ENCODE measurements at places on chromosomes 1 and 21.

GRCh38 chr1:229238674-229239415, 32.1 kb upstream of the RAB4A start:
- H3K4me1 ChIP-seq, result no peaks in the 10 kb centered on the region
- H3K4me3 ChIP-seq, result no peak overlapping the region
- no peak overlapping the region for H3K27ac ChIP-seq
- H3K36me3 ChIP-seq, result no peaks in the 10 kb centered on the region
- no peak for DNase-seq

GRCh38 chr1:179001451-179001850, 24.2 kb upstream of the FAM20B start:
- no peak for DNase-seq
- H3K36me3 ChIP-seq, result no peaks in the 10 kb centered on the region
- no peaks in the 10 kb centered on the region for H3K27me3 ChIP-seq
- H3K4me3 ChIP-seq, result no peak overlapping the region
- H3K27ac ChIP-seq, result no peak overlapping the region
- H3K4me1 ChIP-seq, result peaks cover 22% of the 10 kb centered on the region

- no peaks in the 10 kb centered on the region for H3K36me3 ChIP-seq
- H3K4me1 ChIP-seq, result no peaks in the 10 kb centered on the region
- H3K27ac ChIP-seq, result no peak overlapping the region
- peak; percentile 32 for DNase-seq
- H3K4me3 ChIP-seq, result no peak overlapping the region
- H3K27me3 ChIP-seq, result no peaks in the 10 kb centered on the region
These were observed 13.0 kb upstream of the KCNC4 start for GRCh38 chr1:110196917-110197765.

GRCh38 chr1:216814576-216815259, 91.5 kb upstream of the ESRRG start:
- no peak overlapping the region for H3K4me3 ChIP-seq
- no peak for DNase-seq
- no peaks in the 10 kb centered on the region for H3K27me3 ChIP-seq

DNA sequence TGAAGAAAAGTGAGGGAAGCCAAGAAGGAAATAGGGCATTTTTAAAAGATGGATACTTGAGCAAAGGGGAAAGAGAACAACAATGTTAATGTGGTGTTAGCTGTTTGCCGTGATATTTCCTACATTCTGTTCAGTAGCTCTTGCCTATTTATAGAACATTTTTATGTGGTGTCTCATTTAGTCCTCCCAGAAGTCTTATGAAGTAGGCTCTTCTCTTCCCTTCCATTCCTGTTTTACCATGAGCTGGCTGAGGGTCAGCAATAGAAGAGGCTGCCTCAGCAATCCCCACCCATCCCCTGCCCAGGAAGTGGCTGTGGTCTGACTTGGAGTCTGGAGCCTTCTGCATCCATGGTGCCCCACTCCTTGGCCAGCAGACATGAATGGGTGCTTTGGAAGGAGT, 60.1 kb downstream of the KIAA0040 start:
- no peak overlapping the region for H3K27ac ChIP-seq
- no peaks in the 10 kb centered on the region for H3K36me3 ChIP-seq
- peaks cover 2% of the 10 kb centered on the region for H3K4me1 ChIP-seq
- H3K4me3 ChIP-seq, result no peak overlapping the region

GRCh38 chr21:43004926-43005325, 30.6 kb downstream of the PKNOX1 start:
- no peak overlapping the region for H3K27ac ChIP-seq
- no peak for DNase-seq
- no peaks in the 10 kb centered on the region for H3K4me1 ChIP-seq
- no peak overlapping the region for H3K4me3 ChIP-seq
- H3K36me3 ChIP-seq, result peaks cover 33% of the 10 kb centered on the region
- H3K27me3 ChIP-seq, result no peaks in the 10 kb centered on the region

DNA sequence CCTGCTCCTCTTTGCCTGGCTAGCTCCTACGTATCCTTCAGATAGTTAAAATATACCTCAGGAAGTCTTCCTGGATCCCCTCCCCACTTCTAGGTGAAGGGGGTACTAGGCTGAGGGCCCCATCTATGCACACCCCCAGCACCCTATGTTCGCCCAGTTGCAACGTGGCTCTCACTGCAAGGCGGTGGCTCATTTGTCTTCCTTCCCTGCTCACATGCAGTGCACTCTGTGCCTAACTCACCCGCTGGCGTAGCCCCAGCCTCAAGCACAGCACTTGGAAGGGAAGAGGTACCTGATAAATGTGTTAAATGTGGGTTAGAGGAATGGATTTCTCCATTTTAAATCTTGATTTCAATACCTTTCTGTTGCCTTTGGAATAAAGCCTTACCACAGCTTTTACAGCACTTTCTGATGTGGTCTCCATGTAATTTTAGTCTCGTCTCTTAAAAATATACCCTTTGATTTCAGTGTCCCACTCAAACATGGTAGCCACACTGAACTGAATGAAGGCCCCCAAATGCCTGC, 39.3 kb downstream of the L1TD1 start:
- no peak overlapping the region for H3K4me3 ChIP-seq
- H3K4me1 ChIP-seq, result no peaks in the 10 kb centered on the region
- no peaks in the 10 kb centered on the region for H3K36me3 ChIP-seq
- no peak for DNase-seq
- no peaks in the 10 kb centered on the region for H3K27me3 ChIP-seq
- no peak overlapping the region for H3K27ac ChIP-seq

GRCh38 chr21:24509131-24509530, 1098.2 kb downstream of the MRPL39 start:
- no peaks in the 10 kb centered on the region for H3K27me3 ChIP-seq
- H3K36me3 ChIP-seq, result no peaks in the 10 kb centered on the region
- no peak overlapping the region for H3K4me3 ChIP-seq
- H3K4me1 ChIP-seq, result no peaks in the 10 kb centered on the region
- no peak for DNase-seq

DNA sequence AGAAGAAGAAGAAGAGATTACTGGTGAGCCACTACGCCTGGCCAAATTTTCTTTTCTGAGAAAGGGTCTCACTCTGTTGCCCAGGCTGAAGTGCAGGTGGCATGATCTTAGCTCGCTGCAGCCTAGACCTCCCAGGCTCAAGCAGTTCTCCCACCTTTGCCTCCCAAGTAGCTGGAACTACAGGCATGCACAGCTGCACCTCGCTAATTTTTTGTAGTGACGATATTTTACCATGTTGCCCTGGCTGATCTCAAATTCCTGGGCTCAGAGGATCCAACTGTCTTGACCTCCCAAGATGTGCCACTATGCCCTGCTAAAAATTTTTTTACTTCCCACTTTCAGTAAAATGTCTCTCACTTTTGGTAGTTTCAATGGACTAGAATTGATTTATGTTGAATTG, 24.4 kb downstream of the TMEM200B start:
- DNase-seq, result no peak
- H3K27ac ChIP-seq, result no peak overlapping the region
- no peaks in the 10 kb centered on the region for H3K4me1 ChIP-seq
- no peaks in the 10 kb centered on the region for H3K27me3 ChIP-seq
- peaks cover 76% of the 10 kb centered on the region for H3K36me3 ChIP-seq
- no peak overlapping the region for H3K4me3 ChIP-seq

- peak; percentile 36 for DNase-seq
- peak overlapping the region; percentile 30 for H3K27ac ChIP-seq
- H3K36me3 ChIP-seq, result peaks cover 46% of the 10 kb centered on the region
- H3K4me1 ChIP-seq, result peaks cover 68% of the 10 kb centered on the region
These were observed 2.2 kb downstream of the IKBKE start for GRCh38 chr1:206472454-206472853.

- H3K4me3 ChIP-seq, result no peak overlapping the region
- no peak overlapping the region for H3K27ac ChIP-seq
- no peaks in the 10 kb centered on the region for H3K27me3 ChIP-seq
- DNase-seq, result no peak
- H3K36me3 ChIP-seq, result peaks cover 12% of the 10 kb centered on the region
- no peaks in the 10 kb centered on the region for H3K4me1 ChIP-seq
These were observed 87.9 kb downstream of the ZZZ3 start for GRCh38 chr1:77594366-77595112.

GRCh38 chr1:231575472-231575871, 47.0 kb downstream of the TSNAX start:
- no peak overlapping the region for H3K4me3 ChIP-seq
- H3K27me3 ChIP-seq, result no peaks in the 10 kb centered on the region
- H3K36me3 ChIP-seq, result no peaks in the 10 kb centered on the region
- H3K4me1 ChIP-seq, result no peaks in the 10 kb centered on the region
- no peak overlapping the region for H3K27ac ChIP-seq

- no peak for DNase-seq
- H3K27me3 ChIP-seq, result peaks cover 10% of the 10 kb centered on the region
- no peak overlapping the region for H3K4me3 ChIP-seq
- no peaks in the 10 kb centered on the region for H3K36me3 ChIP-seq
These were observed 207.1 kb downstream of the SLC35F3 start for GRCh38 chr1:234111458-234112142.

GRCh38 chr21:41596241-41596925, 88.4 kb upstream of the TMPRSS2 start:
- H3K4me1 ChIP-seq, result no peaks in the 10 kb centered on the region
- H3K4me3 ChIP-seq, result no peak overlapping the region
- no peaks in the 10 kb centered on the region for H3K36me3 ChIP-seq

DNA sequence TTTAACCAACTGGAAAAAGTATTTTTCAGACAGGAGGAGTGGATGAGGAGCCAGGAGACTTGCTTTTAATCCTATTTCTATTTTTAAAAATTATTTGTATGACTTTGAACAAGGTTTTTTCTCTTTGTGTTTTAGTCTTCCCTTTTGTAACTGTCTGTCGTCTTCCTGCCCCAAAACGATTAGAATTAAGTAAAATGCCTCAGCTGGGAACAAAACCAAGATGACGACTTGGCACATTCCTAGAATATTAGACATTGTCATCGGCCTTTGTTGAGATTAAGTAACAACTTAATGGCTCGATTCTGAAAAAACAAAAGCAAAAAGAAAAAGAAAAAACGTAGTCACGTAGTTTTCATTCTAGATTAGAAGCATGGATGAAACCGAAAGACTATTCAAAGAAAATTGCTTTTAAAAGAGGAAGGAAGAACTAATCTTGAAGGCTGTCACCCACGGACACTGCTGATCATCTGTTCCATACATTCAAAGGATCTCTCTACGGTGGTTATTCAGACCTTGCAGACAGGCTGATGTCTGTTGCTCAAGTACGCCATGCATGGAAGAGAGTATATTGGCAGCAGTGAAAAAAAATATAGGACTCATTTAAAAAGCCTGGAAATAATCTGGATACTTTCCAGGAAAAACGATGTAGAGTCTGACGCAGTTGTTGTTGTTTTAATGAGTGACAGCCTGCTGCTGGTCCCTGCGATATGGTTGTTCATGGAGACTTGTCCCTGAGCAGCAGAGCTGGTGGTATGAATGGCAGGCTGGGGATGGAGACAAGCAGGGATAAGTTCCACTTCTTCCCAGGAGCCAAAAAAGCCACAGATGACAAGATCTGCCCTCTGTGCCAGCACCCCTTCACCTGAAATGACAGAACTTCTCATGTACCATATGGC, 16.8 kb downstream of the GNG4 start:
- H3K27ac ChIP-seq, result no peak overlapping the region
- no peaks in the 10 kb centered on the region for H3K36me3 ChIP-seq
- H3K4me1 ChIP-seq, result no peaks in the 10 kb centered on the region
- no peak for DNase-seq
- no peak overlapping the region for H3K4me3 ChIP-seq

GRCh38 chr1:234745276-234745675, 135.3 kb upstream of the IRF2BP2 start:
- no peak overlapping the region for H3K4me3 ChIP-seq
- H3K36me3 ChIP-seq, result no peaks in the 10 kb centered on the region
- no peak for DNase-seq

GRCh38 chr1:44721485-44722361, 9.2 kb downstream of the RNU5D-1 start:
- H3K4me3 ChIP-seq, result peak overlapping the region; percentile 6
- peak; percentile 54 for DNase-seq
- no peaks in the 10 kb centered on the region for H3K36me3 ChIP-seq
- peak overlapping the region; percentile 30 for H3K27ac ChIP-seq
- peaks cover 77% of the 10 kb centered on the region for H3K4me1 ChIP-seq

GRCh38 chr1:40379785-40380452, 6.4 kb downstream of the SMAP2 start:
- H3K4me1 ChIP-seq, result peaks cover 79% of the 10 kb centered on the region
- no peak overlapping the region for H3K4me3 ChIP-seq
- H3K27me3 ChIP-seq, result no peaks in the 10 kb centered on the region
- H3K27ac ChIP-seq, result peak overlapping the region; percentile 92

DNA sequence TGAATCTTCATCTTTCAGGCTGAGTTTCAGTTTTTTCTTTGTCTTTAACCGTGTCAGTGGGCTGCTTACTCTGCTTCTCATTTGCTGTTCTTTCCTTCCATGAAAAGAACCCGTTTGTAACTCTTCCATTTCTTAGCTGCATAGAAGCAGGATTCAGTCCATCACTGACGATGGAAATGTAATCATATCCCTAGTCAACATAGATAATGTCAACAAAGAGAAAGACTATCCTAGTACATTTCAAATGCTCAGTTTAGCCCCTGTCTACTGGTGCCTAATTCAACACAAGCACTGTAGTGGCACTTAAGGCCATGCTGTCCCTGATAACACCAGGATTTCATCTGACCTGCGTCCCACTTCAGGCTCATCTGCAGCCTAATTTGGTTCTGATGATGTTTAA, 376 bp downstream of the GBP1 start:
- no peaks in the 10 kb centered on the region for H3K27me3 ChIP-seq
- peak overlapping the region; percentile 61 for H3K4me3 ChIP-seq
- peak overlapping the region; percentile 69 for H3K27ac ChIP-seq
- H3K4me1 ChIP-seq, result peaks cover 16% of the 10 kb centered on the region

DNA sequence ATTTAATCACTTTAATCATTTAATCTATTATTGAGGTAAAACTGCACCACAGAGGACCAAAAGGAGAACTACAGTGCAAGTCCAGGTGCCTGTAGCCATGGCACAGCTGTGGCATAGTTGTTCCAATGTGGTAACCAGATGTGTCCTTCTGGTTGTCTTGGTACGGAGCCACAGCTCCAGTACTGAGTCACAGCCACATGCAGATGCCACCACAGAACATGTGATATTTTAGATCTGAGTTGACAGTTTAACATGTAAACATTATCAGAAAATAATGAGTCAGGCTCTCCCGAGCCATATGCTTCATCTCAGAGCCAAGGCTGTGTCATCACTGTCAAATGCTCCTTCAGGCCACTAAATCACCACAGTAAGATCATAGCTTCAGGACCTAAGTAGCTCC, 56.4 kb upstream of the RGS7 start:
- H3K4me1 ChIP-seq, result no peaks in the 10 kb centered on the region
- no peak for DNase-seq
- no peak overlapping the region for H3K4me3 ChIP-seq
- H3K36me3 ChIP-seq, result no peaks in the 10 kb centered on the region
- no peaks in the 10 kb centered on the region for H3K27me3 ChIP-seq
- no peak overlapping the region for H3K27ac ChIP-seq

- DNase-seq, result no peak
- peaks cover 36% of the 10 kb centered on the region for H3K36me3 ChIP-seq
- no peak overlapping the region for H3K4me3 ChIP-seq
These were observed 9.1 kb downstream of the RPAP2 start for GRCh38 chr1:92307980-92308379.

- no peak overlapping the region for H3K4me3 ChIP-seq
- H3K36me3 ChIP-seq, result no peaks in the 10 kb centered on the region
- DNase-seq, result no peak
- H3K27me3 ChIP-seq, result peaks cover 16% of the 10 kb centered on the region
- H3K4me1 ChIP-seq, result peaks cover 12% of the 10 kb centered on the region
These were observed 3.5 kb upstream of the LRIF1 start for GRCh38 chr1:110967256-110967655.
